ENCODE measurements at places on chromosomes 12 and 14.

DNA sequence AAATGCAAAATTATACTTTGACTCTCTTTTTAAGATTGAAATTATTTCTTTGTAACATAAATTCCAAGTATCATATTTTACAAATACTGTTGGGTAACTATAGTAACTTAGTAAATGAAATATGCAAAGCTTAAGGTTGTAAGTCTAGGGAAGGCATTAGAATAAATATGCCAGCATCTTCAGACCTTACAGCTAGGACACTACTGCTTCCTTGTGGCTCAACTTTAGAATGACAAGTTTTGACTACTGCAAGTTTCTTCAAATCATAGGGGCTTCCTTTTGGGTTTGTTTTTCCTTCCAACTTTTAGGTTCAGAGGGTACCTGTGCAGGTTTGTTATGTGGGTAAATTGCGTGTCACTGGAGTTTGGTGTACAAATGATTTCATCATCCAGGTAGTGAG lies 17.7 kb upstream of the ANP32D start:
- no peak for DNase-seq

DNA sequence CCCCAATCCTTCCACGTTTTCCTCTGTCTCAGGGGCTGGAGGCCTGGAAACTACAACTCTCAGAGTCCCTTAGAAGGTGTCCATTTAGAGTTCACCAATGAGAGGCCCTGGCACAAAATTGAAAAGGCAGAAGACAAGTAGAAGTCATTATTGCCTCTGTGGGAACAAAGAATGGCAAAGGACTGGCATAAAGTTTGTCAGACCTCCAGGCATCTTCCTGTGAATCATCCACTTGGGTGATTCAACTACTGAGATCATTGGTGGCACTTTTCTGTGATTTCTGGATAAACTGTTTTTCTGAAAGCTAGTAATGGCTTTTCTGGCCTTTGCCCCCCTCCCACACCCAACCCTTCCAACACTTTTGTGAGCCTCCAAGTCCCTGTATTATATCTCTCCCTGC lies 42.6 kb upstream of the C12orf42 start:
- no peak for DNase-seq

DNA sequence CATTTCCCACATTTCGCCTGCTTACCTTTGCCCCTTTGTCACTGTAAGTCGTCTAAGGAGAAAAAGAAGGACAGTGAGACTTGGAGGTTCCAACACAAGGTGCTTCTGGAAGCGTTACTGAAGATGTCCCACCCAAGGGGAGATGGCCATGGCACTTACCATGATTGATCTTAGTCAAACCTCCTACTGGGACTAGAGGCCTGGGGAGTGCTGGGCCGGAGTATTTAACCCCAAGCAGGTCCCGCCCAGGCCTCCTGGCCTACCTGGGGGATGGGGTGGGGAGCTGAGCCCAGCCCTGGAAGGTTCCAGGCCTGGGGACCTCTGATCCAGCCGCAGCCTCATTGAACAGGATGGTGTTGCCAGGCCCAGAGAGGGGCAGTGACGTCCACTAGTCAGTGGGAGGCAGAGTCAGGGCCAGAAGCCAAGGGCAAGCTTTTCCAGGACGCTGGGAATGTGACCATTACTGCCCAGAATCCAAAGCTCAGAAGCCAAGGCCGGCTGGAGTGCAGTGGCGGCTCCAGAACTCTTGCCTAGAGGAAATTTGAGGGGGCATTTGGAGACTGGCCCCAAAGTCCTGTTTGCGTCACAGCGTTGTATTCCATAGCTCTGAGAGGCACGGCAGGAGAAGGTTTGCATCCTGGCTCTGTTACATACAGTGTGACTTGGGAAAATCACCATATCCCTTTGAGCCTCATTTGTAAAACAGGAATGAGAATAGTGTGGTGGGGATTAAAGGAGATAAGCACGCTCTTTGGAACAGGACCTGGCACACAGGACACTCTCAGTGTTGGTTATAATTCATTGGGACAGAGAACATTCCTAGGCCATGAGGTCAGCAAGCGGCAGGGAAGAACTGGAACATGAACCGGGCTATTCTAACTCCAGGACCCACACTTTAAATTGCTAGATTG lies at the start of gene HPD:
TSS of gene HPD (minus strand) at position 198 of the 911 bp plus-strand sequence. CDS start at position 162, 36 bp downstream.
- DNase-seq = no peak

DNA sequence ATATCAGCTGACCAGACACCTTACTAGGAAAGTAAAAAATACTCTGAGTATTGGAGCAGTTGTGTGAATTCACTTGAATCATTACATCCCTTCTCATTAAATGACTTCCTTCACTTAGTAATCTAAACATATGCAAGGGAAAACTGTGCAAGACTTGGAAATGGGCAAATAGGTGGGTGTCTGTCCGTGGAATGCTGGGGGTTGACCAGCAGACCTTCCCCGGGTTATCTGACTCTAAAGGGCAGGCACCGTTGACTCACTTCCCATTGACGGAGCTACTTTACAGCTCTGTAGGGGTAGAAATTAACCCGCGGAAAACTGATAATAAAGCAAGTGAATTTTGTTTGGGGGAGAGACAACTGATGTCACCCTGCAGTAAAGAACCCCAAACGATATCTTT lies 199.3 kb downstream of the TTC7B start:
- no peak for DNase-seq

DNA sequence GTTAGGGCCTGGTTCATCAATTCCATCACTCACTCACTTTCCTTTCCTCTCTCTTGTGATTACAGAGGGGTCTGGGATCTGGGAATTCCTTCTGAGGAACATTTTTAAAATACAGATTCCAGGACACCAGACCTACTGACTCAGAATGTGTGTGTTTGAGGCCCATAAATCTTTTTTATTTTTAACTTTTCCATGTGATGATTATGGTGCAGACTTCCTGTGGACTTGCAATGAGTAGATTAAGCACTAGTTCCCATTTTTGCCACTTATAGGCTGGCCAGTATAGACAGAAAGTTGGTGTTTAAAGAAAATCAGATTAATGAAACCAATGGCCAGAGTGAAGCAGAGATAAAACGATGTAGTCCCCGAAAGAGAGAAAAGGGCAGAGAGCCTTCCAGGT lies 28.1 kb downstream of the SLC41A2 start:
- DNase-seq = no peak
